ENCODE measurements at places on chromosomes 5 and 9.

- no peaks in the 10 kb centered on the region for H3K27me3 ChIP-seq
- H3K36me3 ChIP-seq = no peaks in the 10 kb centered on the region
- H3K4me1 ChIP-seq = no peaks in the 10 kb centered on the region
- H3K27ac ChIP-seq = no peak overlapping the region
- H3K4me3 ChIP-seq = no peak overlapping the region
- no peak for DNase-seq
Measured at GRCh38 chr5:130624805-130625204, 540.3 kb downstream of the HINT1 start.

DNA sequence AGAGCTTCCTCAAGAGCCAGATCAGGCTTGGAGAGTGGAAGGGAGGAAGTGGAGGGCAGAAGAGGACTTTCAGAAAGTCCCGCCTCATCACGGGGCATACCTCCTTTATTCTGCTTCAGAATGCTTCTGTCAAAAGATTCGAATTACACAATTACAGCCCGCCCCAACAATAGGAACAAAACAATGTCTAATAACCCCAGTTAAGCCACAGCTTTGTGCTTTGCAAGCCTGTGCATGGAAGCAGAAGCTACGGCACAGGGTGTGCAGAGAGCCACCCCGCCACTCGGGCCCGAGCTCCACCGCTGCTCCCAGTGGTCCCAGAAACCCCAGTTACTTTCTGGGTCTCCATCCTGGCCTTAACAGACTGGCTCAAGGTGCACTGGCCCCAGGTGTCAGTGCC is 23.5 kb downstream of the HNRNPH1 start:
- peaks cover 12% of the 10 kb centered on the region for H3K4me1 ChIP-seq
- H3K4me3 ChIP-seq = no peak overlapping the region
- H3K27ac ChIP-seq = no peak overlapping the region
- no peak for DNase-seq

DNA sequence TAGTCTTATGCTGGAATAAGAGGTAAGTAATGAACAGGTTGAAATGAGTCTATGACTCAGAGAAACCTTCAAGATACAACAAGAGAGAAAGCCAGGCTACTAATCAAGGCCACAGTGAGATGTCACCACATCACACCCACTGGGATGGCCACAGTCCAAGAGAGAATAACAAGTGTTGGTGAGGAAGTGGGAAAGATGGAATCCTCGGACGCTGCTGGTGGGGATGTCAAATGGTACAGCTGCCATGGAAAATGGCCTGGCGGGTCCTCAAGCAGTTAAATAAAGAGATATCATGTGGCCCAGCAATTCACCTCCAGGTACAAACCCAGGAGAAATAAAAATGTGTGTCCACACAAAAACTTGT is 41.9 kb upstream of the NEURL1B start:
- H3K27ac ChIP-seq = no peak overlapping the region
- no peaks in the 10 kb centered on the region for H3K36me3 ChIP-seq
- no peak overlapping the region for H3K4me3 ChIP-seq

- no peak overlapping the region for H3K4me3 ChIP-seq
- no peaks in the 10 kb centered on the region for H3K4me1 ChIP-seq
- H3K27ac ChIP-seq = no peak overlapping the region
- no peak for DNase-seq
Measured at GRCh38 chr5:151490627-151491026, 43.2 kb downstream of the SLC36A1 start.

GRCh38 chr9:16315720-16316119 is 554.8 kb downstream of the BNC2 start:
- no peak overlapping the region for H3K27ac ChIP-seq
- no peak overlapping the region for H3K4me3 ChIP-seq
- no peak for DNase-seq
- H3K36me3 ChIP-seq = no peaks in the 10 kb centered on the region

DNA sequence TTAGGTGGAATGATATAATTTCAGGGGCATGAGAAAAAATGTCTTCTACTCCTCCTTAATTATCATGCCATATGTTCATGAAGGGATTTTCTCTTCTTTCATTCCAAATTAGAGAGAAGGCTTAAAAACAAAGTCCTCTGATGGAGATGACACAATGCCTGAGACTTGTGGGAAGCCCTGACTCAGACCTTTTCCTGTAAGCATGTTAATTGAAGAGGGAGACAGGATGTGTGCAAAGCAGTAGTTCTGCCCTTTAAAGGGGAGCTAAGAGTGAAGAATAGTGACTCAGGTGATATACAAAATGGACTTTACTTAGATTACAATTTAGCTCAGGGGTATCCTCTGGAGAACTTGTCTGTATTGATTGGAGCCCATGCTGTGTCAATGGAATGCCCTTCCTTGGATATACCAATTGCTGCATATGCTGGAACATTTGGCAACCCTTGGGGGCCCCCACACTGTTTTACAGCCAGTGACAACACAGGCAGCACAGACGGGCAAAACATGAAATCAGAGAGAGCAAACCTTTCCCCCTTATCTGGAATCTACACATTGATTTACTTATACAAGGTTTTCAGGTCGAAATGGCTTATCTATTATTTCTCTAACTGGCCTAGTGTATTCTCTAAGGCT is 81.3 kb downstream of the IZUMO3 start:
- no peak overlapping the region for H3K27ac ChIP-seq
- H3K36me3 ChIP-seq = no peaks in the 10 kb centered on the region
- no peaks in the 10 kb centered on the region for H3K27me3 ChIP-seq
- H3K4me1 ChIP-seq = no peaks in the 10 kb centered on the region

DNA sequence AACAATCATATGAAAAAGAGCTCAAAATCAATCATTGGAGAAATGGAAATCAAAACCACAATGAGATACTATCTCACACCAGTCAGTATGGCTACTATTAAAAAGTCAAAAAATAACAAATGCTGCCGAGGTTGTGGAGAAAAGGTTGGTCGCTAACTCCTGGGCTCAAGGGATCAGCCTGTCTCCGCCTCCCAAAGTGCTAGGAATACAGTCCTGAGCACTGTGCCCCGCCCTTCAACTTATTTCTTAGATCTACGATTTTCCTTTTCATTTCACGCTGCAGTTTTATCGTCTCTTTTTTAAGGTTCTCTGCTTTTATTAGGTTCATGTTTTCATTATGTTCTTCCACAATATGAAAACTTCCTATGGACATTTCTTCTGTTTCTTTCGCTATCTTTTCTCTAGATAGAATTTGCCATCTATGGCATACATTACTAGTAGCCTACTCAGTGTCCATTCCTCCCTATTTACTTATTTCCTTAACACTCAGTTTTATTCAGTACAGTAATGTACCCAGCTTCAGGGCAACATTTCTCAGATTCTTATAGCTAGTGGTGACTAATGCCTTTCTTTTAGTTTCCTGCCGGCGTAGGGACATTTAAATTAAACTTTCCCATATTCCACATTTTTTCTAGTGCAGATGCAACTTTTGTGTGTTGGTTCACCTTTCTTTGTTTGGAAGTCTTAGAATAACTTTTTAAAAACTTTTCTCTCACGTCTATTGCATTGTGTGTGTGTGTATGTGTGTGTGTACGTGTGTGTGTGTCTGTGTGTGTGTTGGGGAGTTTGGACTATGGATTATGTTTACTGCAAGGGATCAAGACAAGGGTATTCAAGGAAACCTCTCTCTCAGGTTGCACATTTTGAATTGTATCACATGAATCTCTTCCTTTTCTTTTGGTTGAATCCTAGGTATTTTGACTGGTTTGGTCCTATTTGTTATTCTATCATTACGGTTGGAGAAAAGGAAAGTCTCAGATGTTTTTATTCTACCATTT is 21.6 kb upstream of the FBN2 start:
- H3K27ac ChIP-seq = no peak overlapping the region
- no peak overlapping the region for H3K4me3 ChIP-seq
- no peaks in the 10 kb centered on the region for H3K27me3 ChIP-seq
- DNase-seq = no peak
- no peaks in the 10 kb centered on the region for H3K4me1 ChIP-seq
